ENCODE measurements at places on chromosomes 12 and 14.

DNA sequence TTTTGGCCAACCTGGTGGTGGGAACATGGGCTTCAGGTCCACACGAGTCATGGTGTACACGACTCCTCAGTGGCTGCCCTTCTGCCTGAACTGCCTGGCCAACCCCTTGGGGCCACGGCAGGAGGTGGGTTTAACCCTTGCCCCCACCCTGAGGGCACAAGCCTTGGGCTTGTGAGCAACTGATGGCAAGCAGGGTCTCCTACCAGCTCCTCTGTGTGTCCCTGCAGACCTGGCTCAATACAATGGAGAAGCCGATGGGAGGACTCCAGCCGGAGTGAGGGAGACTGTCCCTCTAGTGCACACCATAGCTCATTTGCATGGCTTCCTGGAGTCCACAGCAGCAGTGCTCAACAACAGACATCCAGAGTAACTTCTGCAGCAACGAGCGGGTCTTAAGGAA is 28.0 kb downstream of the JAG2 start:
- DNase-seq: no peak

DNA sequence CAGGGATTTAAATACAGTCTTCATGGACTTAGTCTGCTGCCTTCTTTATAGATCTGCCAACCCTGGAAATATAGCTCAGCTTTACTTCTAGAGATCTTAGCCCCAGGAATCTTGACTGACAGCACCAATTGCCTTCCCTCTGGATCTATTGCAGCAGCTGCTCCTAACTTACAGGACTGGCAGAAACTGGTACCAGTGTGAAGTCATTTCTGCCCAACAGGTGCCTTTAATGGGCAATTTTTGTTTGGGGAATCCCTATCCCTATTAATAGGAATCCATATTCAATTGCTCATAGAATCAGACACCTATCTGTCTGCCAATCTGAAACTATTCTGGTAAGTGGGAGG is 27.2 kb downstream of the SPX start:
- no peak for DNase-seq

DNA sequence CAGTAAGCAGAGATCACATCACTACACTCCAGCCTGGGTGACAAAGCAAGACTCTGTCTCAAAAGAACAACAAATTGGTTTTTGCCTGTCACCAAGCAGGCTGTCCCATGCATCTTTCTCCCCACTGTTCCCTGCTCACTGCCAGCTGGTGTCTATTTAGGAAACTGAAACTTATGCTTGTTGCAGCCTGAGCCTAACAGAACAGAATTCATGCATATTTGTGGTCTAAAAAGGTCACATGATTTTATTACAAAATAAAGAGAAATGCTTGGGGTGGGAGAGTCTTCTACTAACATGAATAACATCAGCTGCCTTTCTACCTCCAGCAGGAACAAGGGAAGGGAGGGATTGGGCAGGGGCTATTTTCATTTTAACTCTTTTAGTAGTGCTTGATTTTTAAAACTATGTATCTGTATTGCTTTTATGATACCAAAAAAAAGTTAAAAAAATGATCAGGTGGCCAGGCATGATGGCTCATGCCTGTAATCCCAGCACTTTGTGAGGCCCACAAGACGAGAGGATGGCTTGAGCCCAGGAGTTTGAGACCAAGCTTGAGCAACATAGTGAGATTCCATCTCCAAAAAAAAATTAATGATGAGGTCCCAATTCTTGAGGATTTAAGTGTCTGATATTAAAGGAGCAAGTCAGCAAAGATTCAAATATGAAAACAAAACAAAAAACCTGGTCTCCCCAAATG is 923 bp downstream of the STAT2 start:
- no peak for DNase-seq

DNA sequence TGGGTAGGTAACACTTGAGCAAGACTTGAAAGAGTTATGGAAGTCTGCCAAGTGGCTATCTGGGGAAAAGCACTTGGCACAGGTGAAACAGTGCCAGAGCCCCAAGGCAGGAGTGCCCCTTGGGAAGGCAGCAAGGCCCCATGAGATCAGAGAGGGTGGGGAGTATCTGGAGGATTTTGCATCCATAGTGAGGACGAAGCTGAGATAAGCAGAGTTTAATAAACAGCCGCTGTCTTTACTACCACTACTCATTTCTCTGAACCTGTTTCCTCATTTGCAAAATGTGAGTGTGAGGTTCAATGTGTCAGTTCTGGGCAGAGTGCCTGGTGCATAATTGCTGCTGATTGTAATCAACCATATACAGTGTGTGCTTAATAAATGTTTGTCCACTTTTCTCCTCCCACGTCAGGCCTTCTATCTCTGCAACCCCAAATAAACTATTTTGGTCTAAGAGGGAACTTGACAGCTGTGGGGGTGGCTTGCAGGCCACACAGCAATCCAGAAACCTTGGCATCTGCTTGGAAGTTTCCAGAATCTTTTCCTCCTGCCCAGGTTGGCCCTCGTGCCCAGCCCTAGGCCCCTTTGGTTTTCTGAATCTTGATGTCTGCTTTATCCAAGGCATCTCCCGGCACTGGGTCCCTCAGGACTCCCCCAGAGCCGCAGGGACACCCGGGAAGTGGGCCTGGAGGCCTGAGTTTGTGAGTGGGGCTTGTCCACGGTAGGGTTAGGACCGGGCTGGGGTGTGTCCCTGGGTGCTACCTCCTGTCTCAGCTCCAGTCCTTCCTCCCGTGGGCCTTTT is 4.5 kb downstream of the ABCB9 start:
- no peak for DNase-seq

- DNase-seq: no peak
Measured at GRCh38 chr14:94653321-94653720, 41.1 kb downstream of the SERPINA3 start.

DNA sequence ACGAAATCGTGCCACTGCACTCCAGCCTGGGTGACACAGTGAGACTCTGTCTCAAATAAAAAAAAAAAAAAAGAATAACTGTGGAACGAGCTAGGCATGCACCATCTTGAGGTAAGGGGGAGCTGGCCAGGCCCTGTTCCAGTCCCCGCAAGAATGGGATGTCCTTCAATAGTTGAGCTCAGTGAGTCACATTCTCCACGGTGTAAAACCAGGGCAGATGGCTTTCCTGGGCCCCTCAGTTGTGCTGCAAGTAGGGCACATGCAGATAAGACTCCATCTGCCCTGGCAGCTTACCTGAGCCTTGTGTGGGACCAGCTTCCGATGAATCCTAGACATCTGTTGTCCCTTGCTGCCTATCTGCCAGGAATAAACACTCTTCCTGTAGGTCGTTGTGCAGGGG is 312.1 kb downstream of the VRK1 start:
- no peak for DNase-seq
